SHP77 (cell line): ENCODE measurements at places on chromosomes 4 and X.
A peak's percentile ranks its signal among the peaks of the same experiment; 100 is the strongest.

DNA sequence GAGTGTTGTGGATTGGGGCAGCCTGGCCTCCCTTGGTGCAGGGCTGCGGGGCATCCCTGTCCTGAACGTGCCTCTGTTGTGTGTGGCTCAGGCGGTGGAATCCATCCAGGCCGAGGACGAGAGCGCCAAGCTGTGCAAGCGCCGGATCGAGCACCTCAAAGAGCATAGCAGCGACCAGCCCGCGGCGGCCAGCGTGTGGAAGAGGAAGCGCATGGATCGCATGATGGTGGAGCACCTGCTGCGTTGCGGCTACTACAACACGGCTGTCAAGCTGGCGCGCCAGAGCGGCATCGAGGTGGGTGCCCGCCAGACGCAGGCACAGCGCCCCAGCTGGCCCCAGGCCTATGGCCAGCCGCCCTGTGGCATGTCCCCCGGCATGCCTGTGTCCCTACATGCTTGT lies 25.6 kb downstream of the MAEA start:
- DNase-seq: no peak

DNA sequence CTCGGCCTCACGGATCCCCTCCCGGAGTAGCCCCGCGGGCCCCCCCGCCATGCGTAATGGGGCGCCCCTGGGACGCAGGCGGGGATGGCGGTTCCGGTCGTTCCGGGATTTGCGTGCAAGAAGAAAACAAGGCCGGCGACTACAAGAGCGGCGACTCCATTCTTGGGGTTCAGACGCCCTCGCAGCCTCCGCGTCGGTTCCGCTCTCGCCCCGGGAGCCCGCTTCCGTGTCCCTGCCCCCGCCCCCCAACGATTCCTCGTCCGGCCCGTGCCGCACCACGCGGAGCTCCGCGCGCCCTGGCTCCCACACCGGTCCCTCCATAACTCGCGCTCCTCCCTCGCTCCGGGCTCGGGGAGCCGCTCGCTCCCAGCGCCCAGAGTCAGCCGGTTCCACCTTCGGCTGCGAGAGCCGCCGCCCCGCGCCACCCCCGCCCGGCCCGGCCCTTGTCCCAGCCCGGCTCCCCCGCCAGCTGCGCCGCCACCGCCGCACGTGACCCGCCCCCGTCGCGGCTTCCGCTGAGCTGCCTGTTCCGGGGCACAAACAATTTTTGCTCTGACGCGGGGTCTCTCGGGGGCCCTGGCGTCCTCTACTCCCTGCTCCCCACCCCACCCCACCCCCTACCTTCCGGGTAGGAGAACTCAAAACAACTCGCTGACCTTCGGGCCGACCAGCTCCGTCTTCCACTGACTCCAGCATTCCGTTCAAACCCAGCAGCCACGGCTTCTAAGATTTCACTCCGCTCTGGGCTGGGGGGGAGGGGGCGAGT lies 78.8 kb upstream of the BCOR start:
- no peak for DNase-seq

DNA sequence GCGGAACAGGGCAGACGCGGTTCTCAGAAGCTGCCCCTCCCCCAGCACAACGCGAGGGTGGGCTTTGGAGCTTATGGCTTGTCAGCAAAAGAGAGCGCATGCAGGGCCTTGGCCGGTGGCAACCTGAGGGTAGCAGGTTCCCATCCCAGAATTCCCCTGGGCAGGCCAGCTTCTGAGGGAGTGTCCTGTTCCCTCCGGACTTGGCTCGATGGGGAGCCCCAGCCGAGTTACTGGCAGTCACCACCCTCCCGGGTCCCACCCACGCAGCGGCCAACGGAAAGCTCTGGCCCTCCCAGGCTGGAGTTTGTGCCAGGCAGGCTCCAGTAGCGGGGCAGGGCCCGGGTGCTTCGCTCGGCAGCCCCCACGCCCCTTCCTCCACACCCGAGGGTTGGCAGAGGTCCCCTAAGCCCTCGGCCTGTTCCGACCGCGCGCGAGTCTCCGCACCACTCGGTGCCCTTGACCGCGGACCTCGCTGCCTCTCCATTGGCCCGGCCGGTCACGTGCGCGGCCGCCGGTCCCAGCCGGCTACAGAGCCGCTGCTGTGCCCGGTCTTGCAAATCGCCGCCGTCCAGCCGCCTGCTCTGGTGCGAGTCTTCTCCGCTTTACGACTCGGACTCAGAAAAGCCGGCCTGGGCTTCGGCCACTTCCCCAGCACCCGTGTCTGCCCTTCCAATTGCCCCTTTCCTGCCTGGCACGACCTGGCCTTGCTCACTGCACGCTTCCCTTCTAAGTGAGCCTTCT lies 20.9 kb upstream of the MTM1 start:
- DNase-seq: no peak

GRCh38 chr4:7762376-7763030 lies 177.2 kb downstream of the AFAP1 start:
- no peak for DNase-seq

DNA sequence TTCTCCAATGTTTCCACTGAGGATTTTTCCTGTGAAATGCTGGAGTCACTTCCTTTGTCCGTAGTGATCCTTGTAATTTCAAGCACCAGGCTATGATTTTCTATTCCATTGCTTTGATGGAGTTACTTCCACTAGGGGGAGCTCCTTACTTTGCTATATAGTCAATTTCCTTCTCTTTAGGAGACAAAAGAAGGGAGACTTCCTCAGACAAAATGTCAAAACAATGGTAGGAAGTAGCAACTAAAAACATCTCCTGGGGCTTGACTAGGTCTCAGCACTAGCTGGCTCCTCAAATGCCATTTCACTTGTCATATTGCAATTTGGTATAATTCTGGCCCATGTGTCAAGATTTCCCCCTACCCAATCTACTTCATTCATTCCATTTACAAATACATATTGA lies 24.1 kb downstream of the ZCCHC12 start:
- peak; percentile 15 for DNase-seq

DNA sequence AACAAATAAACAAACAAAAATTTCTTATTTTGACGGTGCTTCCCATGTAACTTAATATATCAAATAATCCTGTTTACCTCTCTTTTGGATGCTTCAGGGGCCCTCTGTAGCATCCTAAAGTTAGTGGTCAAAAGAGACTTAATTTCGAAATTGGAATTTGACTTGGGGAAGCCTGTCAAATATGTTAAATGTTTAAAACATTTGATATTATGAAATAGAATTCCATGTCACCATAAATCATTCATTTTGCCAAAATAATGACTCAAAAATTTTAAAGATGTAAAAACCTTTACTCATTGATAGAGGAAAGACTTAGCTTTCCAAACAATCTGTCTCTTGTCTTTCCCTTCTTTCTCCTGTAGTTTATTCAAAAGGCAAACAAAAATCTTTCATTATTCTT lies 20.6 kb upstream of the TEX13A start:
- DNase-seq: no peak

DNA sequence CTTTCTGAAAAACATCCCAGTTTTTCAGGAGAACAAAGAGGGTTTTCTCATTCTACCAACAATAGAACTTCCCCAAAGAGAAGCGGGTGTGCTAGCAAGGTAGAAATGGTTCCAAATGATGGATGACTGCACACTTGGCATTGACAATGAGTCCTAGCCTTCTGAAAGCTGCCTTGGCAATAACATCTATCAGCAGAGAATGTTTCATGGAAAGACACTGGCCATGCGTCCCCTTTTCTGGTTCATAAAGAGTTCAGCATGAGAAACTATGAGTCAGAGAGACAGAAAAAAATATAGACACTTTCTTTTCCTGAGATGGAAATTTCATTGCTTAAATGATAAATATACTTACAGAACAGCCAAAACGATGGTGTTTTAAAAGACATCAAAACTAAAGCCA lies 236.9 kb upstream of the PRKX start:
- no peak for DNase-seq

GRCh38 chrX:119516157-119516702 lies 48.0 kb downstream of the SLC25A5 start:
- peak; percentile 32 for DNase-seq

GRCh38 chr4:48429709-48430474 lies 53.3 kb upstream of the SLC10A4 start:
- DNase-seq: no peak

- DNase-seq: no peak
Observed at GRCh38 chrX:119736206-119736764, 22.1 kb upstream of the SOWAHD start.

- no peak for DNase-seq
Observed at GRCh38 chr4:24433515-24434214, 150.7 kb downstream of the DHX15 start.
